ENCODE measurements at places on chromosomes 7 and 10.

- no peaks in the 10 kb centered on the region for H3K27me3 ChIP-seq
- DNase-seq: peak; percentile 56
- H3K4me1 ChIP-seq: peaks cover 4% of the 10 kb centered on the region
- no peaks in the 10 kb centered on the region for H3K36me3 ChIP-seq
- H3K4me3 ChIP-seq: no peak overlapping the region
Measured at GRCh38 chr10:35339942-35340341, 3.6 kb downstream of the CCNY start.

DNA sequence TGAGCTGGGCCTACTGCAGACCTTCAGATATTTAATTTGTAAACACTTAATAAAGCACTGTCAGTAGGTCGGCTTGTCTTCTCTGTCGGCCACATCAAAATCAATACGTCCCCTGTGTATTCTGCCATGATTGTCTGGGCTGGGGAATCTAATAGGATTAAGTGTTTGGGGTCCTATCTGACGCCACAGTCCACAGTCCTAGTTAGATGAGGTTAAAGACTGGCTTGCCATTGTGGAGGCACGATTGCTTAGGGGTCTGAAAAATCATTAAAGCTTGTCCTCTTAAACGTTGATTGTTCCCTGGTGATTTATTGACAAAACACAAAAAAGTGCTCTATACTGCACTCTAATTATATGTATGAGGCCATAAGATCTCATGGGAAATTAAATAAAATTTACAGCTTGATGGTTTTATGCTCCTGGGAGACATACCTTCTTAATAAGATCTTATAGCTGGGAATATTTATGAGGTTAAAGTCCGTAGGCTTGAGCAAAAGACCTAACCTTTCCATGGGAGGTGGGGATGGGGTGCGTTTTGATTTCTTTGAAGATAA, 650.3 kb upstream of the GALNT17 start:
- H3K36me3 ChIP-seq: no peaks in the 10 kb centered on the region
- H3K4me3 ChIP-seq: no peak overlapping the region
- no peaks in the 10 kb centered on the region for H3K4me1 ChIP-seq
- no peaks in the 10 kb centered on the region for H3K27me3 ChIP-seq

DNA sequence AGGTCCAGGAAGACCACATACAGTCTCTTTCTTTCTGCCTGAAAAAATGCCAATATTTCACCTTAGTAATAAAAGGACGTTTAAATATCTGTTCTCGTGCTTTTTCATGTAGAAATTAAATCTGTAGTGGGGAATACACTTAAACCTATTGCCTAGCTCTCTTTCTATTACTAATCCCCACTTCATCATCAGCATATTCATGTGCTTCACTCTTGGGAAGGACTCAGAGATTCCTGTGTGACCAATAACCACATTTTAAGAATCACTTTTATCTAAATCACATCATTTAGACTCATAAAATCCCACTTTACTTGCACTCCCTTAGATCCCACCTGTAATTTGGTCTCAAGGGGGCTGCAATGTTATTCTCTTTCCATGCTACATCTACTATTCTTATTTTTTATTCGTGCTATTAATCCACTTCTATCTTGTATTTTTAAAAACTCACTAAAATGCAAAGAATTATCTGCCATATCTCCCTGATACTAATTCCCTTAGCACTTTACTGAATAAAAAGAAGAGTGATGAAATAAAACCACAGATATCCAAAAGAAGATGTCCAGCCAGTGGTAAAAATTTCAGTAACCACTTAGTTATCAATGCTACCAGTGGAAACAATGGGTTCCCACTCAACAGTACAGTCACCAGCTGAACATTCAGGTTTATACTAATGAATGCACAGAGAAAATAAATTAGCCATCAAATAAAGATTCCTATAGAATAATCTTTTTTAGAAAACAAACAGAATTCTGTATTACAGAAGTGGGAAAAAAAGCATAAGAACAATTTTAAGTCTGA, 102.1 kb downstream of the PPP1R17 start:
- no peaks in the 10 kb centered on the region for H3K36me3 ChIP-seq
- no peak overlapping the region for H3K27ac ChIP-seq
- H3K4me1 ChIP-seq: no peaks in the 10 kb centered on the region
- DNase-seq: peak; percentile 74

DNA sequence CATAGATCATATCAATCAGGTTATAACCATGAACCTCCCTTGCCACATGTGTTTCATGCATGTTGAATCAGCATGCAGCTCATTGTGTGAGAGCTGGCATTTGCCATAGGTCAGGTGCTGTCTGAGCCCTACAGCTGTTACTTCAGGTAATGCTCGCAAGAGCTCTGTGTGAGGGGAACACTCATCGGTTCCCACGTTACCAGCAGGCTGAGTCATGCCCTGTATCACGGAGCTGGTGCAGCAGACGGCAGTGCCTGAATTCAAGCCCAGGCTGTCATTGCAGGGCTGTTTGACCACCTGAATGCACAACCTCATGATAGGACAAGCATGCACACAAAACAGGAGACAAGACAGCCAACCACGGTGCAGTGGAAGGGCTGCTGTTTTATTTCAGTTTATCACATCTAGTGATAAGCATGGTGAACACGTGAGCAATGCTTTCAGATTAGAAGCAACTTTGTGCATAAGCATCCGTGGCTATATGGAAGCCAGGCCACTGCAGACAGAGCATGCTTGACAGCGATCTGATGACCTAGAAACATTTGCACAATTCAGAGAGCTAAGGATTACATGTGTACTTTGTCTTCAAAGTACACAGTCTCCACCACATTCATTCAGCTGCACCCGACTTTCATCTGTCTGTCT, 56.4 kb upstream of the PFKP start:
- no peaks in the 10 kb centered on the region for H3K27me3 ChIP-seq
- DNase-seq: peak; percentile 23
- no peaks in the 10 kb centered on the region for H3K36me3 ChIP-seq
- H3K27ac ChIP-seq: no peak overlapping the region
- no peak overlapping the region for H3K4me3 ChIP-seq
- no peaks in the 10 kb centered on the region for H3K4me1 ChIP-seq

GRCh38 chr7:51607447-51607846, 290.8 kb upstream of the COBL start:
- H3K36me3 ChIP-seq: no peaks in the 10 kb centered on the region
- H3K4me3 ChIP-seq: no peak overlapping the region
- DNase-seq: no peak
- no peak overlapping the region for H3K27ac ChIP-seq

GRCh38 chr7:19113855-19114550, 3.4 kb downstream of the TWIST1 start:
- peaks cover 6% of the 10 kb centered on the region for H3K27me3 ChIP-seq
- H3K4me3 ChIP-seq: peak overlapping the region; percentile 6
- peak; percentile 61 for DNase-seq
- no peaks in the 10 kb centered on the region for H3K36me3 ChIP-seq
- H3K4me1 ChIP-seq: no peaks in the 10 kb centered on the region
- H3K27ac ChIP-seq: no peak overlapping the region

DNA sequence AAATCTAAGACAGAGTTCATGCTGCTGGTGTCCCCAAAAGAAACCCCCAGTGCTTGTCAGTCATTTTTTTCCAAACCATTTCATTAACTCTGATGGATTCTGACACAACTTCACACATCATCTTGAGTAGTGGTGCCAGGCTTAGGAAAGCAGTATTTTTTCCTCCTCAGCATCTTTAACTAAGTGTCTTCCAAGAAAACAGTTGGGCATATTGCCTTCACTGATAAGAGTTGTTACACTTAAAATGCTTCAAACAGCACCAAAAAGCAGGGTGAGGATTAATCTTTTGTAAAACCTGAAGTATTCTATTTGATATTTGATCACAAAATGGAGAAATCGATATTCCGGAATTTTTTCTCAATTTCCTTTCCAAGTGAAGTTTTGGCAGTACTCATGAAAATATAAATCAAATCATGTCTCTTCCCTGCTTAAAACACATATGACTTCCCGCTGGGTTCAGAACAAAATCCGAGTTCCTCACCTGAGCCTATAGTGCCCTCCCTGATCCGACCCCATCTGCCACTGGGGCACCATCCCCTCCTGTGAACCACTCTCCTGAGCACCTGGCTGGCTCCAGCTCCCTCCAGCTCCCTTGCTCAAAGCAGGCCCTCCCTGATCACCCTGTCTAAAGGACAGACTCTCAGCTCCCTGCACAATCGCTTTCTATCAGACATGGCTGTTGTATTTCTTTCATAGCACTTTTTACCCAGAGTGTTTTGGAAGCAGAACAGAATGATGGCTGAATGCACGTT, 61.6 kb downstream of the CYTH3 start:
- H3K27me3 ChIP-seq: no peaks in the 10 kb centered on the region
- H3K4me1 ChIP-seq: peaks cover 11% of the 10 kb centered on the region
- H3K27ac ChIP-seq: no peak overlapping the region

GRCh38 chr10:75211007-75211691, 553 bp downstream of the VDAC2 start:
- H3K4me3 ChIP-seq: peak overlapping the region; percentile 88
- peak overlapping the region; percentile 98 for H3K27ac ChIP-seq
- DNase-seq: peak; percentile 72
- peaks cover 11% of the 10 kb centered on the region for H3K4me1 ChIP-seq
- H3K36me3 ChIP-seq: peaks cover 6% of the 10 kb centered on the region

- H3K27me3 ChIP-seq: no peaks in the 10 kb centered on the region
- H3K4me3 ChIP-seq: no peak overlapping the region
- no peak for DNase-seq
- peaks cover 1% of the 10 kb centered on the region for H3K36me3 ChIP-seq
- no peaks in the 10 kb centered on the region for H3K4me1 ChIP-seq
Measured at GRCh38 chr7:1062296-1063294, 18.2 kb downstream of the GPR146 start.

GRCh38 chr10:116697816-116698215, 44.5 kb downstream of the HSPA12A start:
- peaks cover 4% of the 10 kb centered on the region for H3K36me3 ChIP-seq
- no peak overlapping the region for H3K27ac ChIP-seq
- H3K27me3 ChIP-seq: no peaks in the 10 kb centered on the region

GRCh38 chr10:43679509-43679908, 30.8 kb upstream of the ZNF32 start:
- H3K27me3 ChIP-seq: no peaks in the 10 kb centered on the region
- H3K4me3 ChIP-seq: no peak overlapping the region
- no peaks in the 10 kb centered on the region for H3K36me3 ChIP-seq
- peak; percentile 46 for DNase-seq
- no peak overlapping the region for H3K27ac ChIP-seq

- no peaks in the 10 kb centered on the region for H3K27me3 ChIP-seq
- H3K36me3 ChIP-seq: no peaks in the 10 kb centered on the region
Measured at GRCh38 chr7:130419658-130420057, 21.2 kb downstream of the CEP41 start.

- peaks cover 8% of the 10 kb centered on the region for H3K4me1 ChIP-seq
- H3K27me3 ChIP-seq: no peaks in the 10 kb centered on the region
- no peak overlapping the region for H3K27ac ChIP-seq
- no peak overlapping the region for H3K4me3 ChIP-seq
- no peaks in the 10 kb centered on the region for H3K36me3 ChIP-seq
Measured at GRCh38 chr10:77479586-77479985, 158.0 kb downstream of the KCNMA1 start.

DNA sequence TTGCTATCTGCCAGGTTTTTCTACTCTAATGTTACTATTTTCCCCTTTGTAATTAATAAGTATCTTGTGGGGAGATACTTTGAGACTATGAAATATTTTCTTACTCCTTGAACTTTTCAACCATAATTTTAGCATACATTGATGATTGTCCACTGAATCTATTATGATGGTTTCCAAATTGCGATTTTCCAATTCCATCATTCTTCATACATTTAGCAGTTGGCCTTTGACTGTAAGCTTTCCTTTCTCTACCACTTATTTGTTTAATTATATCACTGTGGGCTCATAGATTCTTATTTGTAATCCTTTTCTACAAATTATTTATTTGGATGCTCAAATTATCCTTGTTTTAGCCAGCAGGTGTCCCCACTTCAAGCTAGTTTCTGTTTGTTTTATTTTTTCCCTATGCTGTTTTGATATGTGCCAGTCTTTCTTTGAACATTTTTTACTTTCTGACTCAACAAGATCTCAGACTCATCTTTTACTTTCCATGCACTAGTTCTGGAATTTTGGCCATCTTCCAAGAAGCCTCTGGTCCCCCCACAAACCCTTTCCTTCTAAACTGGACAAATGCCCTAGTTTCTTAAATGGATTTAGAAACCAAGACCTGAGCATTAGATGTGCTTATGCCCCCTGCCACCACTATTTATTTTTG, 11.4 kb upstream of the MRPS16 start:
- H3K36me3 ChIP-seq: no peaks in the 10 kb centered on the region
- H3K4me3 ChIP-seq: no peak overlapping the region
- H3K4me1 ChIP-seq: no peaks in the 10 kb centered on the region
- peak; percentile 19 for DNase-seq

GRCh38 chr7:85510287-85510686, 323.4 kb upstream of the SEMA3D start:
- no peaks in the 10 kb centered on the region for H3K4me1 ChIP-seq
- DNase-seq: no peak
- no peaks in the 10 kb centered on the region for H3K36me3 ChIP-seq
- H3K4me3 ChIP-seq: no peak overlapping the region

GRCh38 chr10:95547197-95547596, 14.0 kb downstream of the SORBS1 start:
- H3K27ac ChIP-seq: no peak overlapping the region
- peaks cover 4% of the 10 kb centered on the region for H3K27me3 ChIP-seq
- no peaks in the 10 kb centered on the region for H3K4me1 ChIP-seq
- no peak for DNase-seq
- H3K36me3 ChIP-seq: no peaks in the 10 kb centered on the region

GRCh38 chr10:576130-576465, 113.4 kb downstream of the DIP2C start:
- H3K4me1 ChIP-seq: peaks cover 4% of the 10 kb centered on the region
- H3K4me3 ChIP-seq: no peak overlapping the region
- no peaks in the 10 kb centered on the region for H3K36me3 ChIP-seq

- no peaks in the 10 kb centered on the region for H3K27me3 ChIP-seq
- H3K27ac ChIP-seq: no peak overlapping the region
- no peaks in the 10 kb centered on the region for H3K36me3 ChIP-seq
Measured at GRCh38 chr10:65571011-65571570, 1354.7 kb upstream of the LRRTM3 start.

DNA sequence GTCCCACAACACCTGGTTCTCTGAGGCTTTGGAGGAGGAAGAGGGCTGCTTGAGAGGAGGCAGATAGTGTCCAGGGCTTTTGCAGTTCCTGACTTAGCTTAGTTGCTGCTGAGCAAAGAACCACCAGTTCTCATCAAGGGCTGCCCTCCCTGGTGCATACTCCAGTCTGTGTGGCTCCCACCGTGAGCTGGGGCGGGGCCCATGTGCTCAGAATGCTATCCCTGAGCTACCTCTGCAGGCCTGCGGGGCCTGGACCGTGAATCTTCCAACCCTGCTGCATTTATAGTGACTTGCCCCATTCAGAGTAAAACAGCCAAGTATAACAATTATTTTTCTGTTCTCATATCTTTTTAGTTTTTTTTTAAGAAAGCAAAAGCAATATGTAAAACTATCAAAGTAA, 49.2 kb downstream of the TACR2 start:
- peaks cover 14% of the 10 kb centered on the region for H3K36me3 ChIP-seq
- no peaks in the 10 kb centered on the region for H3K27me3 ChIP-seq
- no peak overlapping the region for H3K27ac ChIP-seq
- H3K4me1 ChIP-seq: peaks cover 6% of the 10 kb centered on the region
- DNase-seq: no peak

GRCh38 chr7:71793251-71793650, 618.9 kb downstream of the CALN1 start:
- no peaks in the 10 kb centered on the region for H3K27me3 ChIP-seq
- H3K36me3 ChIP-seq: no peaks in the 10 kb centered on the region
- DNase-seq: peak; percentile 87
